T-helper 2 cell treated with Interferon-gamma antibody and Interleukin-4, amounts not matched to agents 5 μg/mL and 100 μg/mL, for 36 hours (primary cell): ENCODE measurements at places on chromosomes 4 and X.

DNA sequence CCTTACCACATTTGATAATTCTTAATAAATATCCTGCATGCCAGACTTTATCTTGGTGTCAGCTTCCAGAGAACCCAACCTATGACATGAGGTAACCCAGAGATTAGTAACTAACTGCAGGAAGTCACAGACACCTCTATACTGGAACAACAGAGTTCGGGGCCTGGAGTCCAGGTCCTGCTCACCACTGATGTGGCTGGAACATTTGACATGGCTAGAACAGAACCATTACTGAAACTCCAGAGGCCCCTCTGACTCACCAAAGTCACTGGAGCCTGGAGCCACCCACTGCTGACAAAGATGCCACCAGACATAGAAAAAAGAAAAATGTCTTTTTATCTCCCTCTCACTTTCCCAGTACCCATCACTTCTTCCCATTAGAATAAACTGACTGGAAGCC, 403.7 kb downstream of the MID1IP1 start:
- peak; percentile 73 for DNase-seq
- H3K4me3 ChIP-seq, result no peak overlapping the region
- H3K27me3 ChIP-seq, result no peaks in the 10 kb centered on the region
- peak overlapping the region; percentile 46 for H3K27ac ChIP-seq
- peaks cover 1% of the 10 kb centered on the region for H3K36me3 ChIP-seq
- peaks cover 50% of the 10 kb centered on the region for H3K4me1 ChIP-seq

DNA sequence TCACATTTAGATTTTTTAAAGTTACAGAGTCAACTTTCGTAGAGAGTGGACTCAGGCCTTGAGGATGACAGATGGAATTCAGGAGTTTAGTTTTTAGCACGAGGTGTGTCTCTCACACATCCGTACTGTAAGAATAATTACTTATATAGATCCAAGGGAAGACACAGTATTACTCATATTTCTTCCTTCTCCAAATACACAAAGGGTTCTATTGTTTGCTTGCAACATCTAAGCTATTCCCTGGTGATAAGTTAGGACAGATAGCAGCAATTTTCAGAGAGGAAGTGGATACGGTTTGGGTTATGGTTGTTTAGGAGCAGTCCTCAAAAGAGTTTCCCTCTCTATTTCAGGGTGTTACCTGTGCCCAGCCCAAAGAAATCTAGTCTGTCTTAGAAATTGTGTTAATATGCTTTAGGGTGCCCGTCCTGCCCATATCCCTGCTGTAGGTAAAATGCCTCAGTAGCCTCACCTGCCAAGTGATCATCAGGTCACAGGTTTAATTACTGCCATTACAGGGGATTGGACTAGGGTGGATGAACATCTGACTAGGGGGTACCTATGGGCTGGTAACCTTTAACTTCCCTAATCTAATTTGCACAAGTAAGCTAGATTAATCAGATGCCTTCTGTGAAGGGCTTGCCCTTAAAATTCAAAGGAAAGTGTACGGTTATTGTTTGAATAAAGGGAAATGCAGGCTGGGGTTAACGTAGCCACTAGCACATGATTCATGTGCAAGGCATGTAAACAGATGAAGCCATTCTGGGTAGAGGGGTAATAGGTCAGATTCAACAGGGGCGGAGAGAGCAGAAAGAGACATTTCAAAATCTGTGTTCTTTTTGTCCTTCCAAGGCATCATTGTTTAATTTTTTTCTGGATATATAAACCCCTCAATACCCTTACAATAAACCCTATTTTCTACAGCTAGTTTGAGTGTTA, 8.7 kb upstream of the PPP3CA start:
- DNase-seq, result no peak
- H3K27ac ChIP-seq, result no peak overlapping the region
- H3K4me1 ChIP-seq, result no peaks in the 10 kb centered on the region
- H3K27me3 ChIP-seq, result peaks cover 56% of the 10 kb centered on the region
- no peaks in the 10 kb centered on the region for H3K36me3 ChIP-seq
- no peak overlapping the region for H3K4me3 ChIP-seq

GRCh38 chr4:74453037-74453635, 8.2 kb downstream of the AREG start:
- peaks cover 8% of the 10 kb centered on the region for H3K27me3 ChIP-seq
- H3K36me3 ChIP-seq, result no peaks in the 10 kb centered on the region
- H3K4me1 ChIP-seq, result no peaks in the 10 kb centered on the region
- no peak for DNase-seq
- H3K4me3 ChIP-seq, result no peak overlapping the region

GRCh38 chrX:19837648-19838047, 49.8 kb downstream of the SH3KBP1 start:
- H3K27me3 ChIP-seq, result no peaks in the 10 kb centered on the region
- H3K36me3 ChIP-seq, result peaks cover 29% of the 10 kb centered on the region

DNA sequence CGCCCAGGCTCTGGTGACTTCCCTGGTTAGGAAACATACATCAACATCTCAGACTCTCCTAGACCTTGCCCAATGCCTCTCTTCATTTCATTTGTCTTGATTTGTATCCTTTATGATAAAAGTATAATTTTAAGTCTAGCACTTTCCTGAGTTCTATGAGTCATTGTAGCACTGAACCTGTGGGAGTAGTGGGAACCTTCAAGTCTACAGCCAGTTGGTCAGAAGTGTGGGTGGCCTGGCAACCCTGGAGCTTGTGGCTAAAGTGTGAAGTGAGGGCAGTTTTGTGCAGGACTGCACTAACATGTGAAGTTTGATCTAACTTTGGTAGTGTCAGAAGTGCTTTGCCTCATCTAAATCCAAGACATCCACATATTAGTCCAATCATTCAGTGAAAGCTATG, 259.3 kb upstream of the IGFBP7 start:
- H3K4me1 ChIP-seq, result no peaks in the 10 kb centered on the region
- no peak overlapping the region for H3K4me3 ChIP-seq
- no peak for DNase-seq
- no peaks in the 10 kb centered on the region for H3K36me3 ChIP-seq

DNA sequence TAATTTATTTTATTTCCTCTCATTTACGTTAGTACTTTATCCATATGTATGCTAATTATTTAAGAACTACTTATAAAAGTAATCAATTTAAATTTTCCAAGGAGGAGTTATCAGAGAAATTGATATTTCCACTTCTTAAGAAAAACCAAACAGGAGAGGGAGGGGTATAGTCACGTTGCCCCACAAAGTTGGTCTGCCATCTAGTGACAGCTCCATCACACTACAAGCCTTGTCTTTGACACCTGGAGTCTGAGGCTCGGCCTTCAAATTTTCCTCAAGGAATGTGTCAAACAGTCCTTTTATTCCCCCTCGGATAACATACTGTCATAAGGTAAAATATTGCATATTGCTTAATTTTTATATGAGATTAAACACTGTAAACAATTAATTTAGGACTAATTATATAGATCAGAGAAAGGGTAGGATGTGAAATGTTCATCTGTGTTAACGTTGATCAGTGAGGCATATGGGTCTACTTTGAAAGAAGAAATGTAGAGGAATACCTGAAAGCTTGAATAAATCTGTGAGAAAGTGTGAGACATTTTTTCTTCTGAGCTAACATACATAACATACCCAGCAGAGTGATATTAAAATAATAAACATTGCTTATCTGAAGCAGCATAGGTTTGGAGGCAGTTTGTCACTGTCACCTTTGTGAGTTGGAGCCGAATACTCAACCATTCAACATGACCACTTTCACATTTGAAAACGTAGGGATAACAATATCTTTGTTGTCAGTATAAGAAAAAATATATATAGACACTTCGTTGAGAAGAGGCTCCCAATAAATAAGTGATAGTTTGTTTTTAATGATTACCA, 114.4 kb downstream of the GLRA3 start:
- DNase-seq, result no peak
- H3K27ac ChIP-seq, result no peak overlapping the region
- H3K27me3 ChIP-seq, result no peaks in the 10 kb centered on the region
- H3K4me3 ChIP-seq, result no peak overlapping the region
- no peaks in the 10 kb centered on the region for H3K36me3 ChIP-seq

GRCh38 chrX:40140706-40141499, 43.1 kb upstream of the BCOR start:
- DNase-seq, result no peak
- H3K27me3 ChIP-seq, result no peaks in the 10 kb centered on the region
- no peak overlapping the region for H3K4me3 ChIP-seq
- no peak overlapping the region for H3K27ac ChIP-seq
- H3K36me3 ChIP-seq, result no peaks in the 10 kb centered on the region
- no peaks in the 10 kb centered on the region for H3K4me1 ChIP-seq

- no peak overlapping the region for H3K4me3 ChIP-seq
- H3K27me3 ChIP-seq, result no peaks in the 10 kb centered on the region
- no peak for DNase-seq
- no peaks in the 10 kb centered on the region for H3K36me3 ChIP-seq
These were observed 23.6 kb upstream of the C4orf50 start for GRCh38 chr4:6041800-6042199.

DNA sequence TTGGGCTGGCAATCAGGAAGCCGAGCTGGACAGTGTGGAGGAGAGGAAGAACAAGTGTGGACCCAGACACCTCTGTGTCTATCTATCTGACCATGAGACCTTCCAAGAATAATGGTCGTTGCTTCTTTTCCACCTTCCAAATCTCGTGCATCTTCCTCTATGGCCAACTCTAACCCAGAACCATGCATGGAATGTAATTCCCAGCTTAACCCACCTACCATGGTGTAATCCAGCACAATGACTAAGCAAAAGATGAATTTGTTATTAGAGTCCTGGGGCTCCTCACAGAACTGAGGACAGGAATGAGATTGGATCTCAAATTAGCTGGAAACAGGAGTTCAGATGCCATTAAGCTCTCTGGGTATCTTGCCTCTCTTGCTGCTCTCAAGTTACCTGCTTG, 17.4 kb upstream of the TMEM184C start:
- H3K36me3 ChIP-seq, result no peaks in the 10 kb centered on the region
- no peaks in the 10 kb centered on the region for H3K4me1 ChIP-seq

DNA sequence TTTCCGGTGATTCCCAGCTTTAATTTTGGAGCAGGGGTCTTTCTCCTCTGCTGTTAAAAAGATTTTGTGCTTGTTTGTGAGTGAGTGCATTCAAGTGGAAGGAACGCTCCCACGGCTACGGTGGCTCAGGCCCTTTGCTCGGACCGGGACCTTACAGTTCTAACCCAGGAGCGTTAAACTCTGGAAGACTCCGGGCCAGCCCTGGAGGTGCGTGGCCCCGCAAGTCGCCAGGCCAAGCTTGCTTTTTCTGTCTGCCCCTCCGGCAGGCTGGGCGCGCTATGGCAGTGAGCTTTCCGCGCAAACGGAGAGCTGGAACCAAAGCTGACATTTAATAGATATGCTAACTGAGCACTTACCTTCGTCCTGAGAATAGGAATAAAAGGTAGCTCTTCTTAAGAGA, 18.3 kb upstream of the PITX2 start:
- H3K36me3 ChIP-seq, result peaks cover 3% of the 10 kb centered on the region
- H3K4me1 ChIP-seq, result no peaks in the 10 kb centered on the region
- H3K27me3 ChIP-seq, result peaks cover 74% of the 10 kb centered on the region
- no peak overlapping the region for H3K4me3 ChIP-seq
- no peak overlapping the region for H3K27ac ChIP-seq
- no peak for DNase-seq

- H3K27me3 ChIP-seq, result no peaks in the 10 kb centered on the region
- no peaks in the 10 kb centered on the region for H3K36me3 ChIP-seq
- H3K27ac ChIP-seq, result no peak overlapping the region
- H3K4me1 ChIP-seq, result no peaks in the 10 kb centered on the region
- H3K4me3 ChIP-seq, result no peak overlapping the region
- DNase-seq, result no peak
These were observed 66.9 kb upstream of the GRID2 start for GRCh38 chr4:92236877-92237276.
